ENCODE measurements at places on chromosomes 3 and 15.
A peak's percentile ranks its signal among the peaks of the same experiment; 100 is the strongest.

DNA sequence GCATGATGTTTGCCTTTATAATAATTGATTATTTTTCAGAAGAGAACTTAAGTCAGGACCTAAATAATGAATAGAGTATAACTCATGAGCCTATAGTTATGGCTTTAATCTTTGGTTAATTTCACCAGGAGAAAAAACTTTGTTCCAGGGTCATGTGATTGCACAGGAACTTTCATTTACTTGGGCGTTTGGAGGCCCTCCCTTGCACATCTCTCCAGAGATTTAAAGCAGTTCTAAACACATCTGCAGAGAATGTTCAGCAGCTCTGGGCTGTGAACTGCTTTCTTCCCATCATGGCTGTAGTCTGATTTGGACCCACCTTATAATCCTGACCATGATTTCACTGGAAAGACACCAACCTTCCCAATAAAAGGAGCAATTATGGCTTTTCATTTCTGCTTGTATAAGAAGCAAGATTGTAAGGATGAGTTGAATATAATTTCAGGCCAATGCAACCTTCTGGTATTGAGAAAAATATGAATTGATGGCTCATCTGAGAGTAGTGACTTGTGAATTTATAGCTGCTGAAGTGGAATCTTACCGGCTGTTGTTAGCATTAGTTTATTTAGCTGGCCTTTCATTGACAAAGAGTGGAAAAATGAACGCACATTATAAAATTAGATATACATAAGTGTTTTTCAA is 80.9 kb upstream of the PRTG start:
- DNase-seq = no peak

DNA sequence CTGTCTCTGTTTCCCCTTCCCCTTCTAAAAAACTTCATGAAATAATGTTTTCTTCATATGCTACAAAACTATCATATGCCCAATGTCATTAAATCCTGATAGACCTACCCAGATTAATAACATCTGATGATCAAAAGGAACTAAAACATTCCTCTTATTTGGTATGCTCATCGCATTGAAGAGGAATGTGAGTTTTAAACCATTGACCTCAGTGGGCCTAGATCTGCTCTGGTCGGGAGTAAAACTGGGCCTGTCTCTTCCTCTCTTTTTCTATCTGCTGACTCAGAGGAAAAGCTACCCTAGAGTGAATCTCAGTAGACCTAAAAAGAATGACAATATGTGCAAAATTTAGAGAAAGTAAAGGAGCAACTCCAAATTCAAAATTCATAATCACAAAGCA is 275.8 kb downstream of the SATB1 start:
- DNase-seq = no peak

DNA sequence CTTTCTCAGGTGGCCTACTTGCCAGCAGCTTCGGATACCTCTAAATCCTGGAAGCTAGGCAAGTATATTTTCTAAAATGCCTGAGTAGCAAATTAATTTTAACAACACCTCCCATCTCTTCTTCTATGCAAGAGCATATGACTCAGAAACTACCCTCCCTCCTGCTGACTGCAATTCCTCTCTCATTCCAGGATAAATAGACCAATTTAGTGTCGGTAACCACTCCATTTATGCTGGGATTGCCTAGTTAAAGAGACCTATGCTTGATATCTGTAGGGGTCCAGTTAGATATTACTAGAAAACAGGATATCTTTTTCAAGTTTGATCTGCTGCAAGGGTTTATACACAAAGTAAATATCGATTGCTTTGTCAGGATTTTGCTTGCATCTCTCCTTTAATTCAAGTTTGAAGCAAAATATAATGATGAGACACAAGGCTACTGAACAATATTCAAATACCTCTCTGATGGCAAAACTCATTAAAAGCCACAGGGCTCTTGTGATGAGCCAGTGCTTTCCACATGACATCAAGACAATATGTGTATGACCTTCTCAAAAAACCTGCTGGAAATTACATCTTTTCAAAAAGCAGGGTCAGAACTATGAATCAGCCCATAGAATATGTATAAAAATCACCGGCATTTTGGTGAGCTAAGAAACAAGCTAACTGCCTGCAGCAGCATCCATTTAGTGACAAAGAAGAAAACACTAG is 491.6 kb upstream of the NECTIN3 start:
- no peak for DNase-seq

DNA sequence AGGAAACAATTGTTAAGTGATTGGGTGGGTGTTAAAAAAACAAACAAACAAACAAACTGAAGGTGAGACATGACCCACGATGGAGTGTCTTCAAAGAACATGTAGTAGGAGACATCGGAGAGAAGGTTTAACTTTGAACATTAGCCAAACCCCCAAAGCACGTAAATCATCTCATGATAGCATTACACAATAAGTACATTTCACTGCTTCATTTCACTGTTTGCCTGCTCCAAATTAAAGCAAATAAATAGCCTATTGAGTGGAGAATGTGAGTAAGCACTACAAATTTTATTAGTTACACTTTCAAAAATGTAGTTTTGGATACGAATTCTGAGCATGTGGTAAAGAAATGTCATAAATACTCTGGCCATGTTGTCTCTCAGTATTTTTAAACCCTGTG is 287.0 kb downstream of the SI start:
- DNase-seq = no peak

GRCh38 chr3:179286331-179286730 is 35.4 kb upstream of the KCNMB3 start:
- DNase-seq = no peak

DNA sequence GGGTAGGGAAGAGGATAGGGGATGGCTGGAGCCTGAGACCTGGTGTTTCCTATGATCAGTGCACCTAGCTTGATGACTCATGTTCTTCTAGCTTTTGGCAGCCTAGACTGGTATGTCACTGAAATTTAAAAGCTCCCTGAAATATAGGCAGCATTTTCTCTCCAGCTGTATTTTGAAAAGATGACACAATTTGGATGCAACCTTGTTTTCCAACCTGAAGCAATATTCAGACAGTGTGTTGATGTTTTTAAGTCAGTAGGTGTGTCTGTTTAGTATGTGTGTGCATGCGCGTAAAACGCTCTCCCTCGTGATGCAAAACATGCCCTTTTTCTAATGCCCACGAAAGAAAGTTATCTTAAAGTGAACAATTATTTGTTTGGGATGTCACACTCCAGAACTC is 58.5 kb downstream of the RPL22L1 start:
- no peak for DNase-seq

DNA sequence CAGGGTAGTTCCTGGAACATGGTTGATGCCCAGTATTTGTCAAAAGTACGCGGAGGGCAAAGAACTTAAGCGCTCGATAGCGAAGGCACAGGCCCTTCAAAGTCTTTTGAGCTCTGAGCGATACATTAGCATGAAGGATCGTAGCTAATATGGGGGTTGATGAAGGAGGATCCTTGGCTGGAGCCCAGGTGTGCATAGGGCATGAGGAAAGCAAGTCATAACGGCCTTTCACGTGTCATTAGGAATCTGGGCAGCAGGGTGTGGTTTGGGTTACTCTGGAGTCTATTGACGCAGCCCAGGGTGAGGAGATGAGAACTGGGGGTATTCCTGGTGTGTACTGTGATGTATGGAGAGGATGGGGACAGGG is 31.7 kb downstream of the SPINK8 start:
- DNase-seq = peak; percentile 35

DNA sequence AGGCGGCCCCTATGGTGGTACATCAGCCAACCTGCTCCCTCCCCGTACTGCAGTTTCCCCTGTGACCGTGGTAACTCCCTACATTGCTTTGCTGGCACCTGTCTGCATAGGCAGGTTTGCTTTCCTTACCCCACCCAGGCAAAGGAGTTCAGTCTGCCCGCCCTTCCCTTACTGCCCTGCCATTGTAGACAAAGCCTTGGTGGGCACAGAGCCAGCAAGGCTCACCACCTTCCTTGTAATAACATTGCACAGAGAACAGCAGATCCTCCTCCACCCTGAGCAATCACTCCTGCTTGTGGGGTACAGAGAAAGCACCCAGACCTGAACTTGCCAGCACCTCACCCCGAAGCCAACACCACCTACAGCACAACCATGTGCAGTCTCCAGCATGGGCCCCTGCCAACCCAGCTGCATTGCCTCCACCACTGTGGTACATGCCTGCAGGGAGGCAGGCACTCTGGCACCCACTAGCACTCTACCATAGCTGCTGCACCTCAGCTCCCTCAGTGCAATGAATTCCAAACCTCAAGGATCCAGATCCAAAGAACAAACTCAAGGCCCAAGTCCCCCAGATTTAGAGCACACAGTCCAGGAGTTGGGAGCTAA is 192.7 kb upstream of the KCNMB2 start:
- no peak for DNase-seq

DNA sequence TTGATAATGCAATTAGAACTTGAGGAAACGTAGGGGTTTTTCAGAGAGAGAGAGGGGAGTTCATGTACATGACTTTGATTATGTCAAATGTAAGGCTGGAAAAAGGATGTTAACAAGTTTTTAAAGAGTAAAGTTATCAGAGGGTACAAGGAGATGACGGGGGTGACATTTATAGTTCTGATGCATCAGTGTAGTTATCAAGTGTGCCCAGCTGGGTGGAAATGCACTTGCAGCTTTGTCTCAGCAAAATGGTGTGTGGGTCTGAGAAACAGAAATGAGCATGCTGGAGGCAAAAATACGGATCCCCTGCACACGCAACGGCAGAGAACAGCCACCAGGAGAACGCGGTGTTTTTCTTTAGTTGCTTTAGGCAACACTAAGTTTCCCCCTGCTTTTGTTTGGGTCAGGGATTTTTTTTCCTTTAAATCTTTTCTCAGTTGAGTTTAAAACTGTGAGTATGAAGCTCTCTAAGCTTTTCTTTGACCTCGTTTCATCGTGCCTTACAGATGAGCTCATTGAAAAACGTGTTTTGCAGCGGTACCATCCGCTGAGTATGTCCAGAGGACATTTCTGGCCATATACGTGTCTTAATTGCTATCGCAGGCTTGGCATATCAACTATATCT is 205.4 kb downstream of the PDZRN3 start:
- DNase-seq = no peak

GRCh38 chr15:45027220-45027619 is 4.2 kb downstream of the SORD start:
- DNase-seq = no peak

- no peak for DNase-seq
Measured at GRCh38 chr3:153180860-153181372, 18.9 kb downstream of the RAP2B start.

- no peak for DNase-seq
Measured at GRCh38 chr15:77607111-77607893, 25.4 kb downstream of the LINGO1 start.

DNA sequence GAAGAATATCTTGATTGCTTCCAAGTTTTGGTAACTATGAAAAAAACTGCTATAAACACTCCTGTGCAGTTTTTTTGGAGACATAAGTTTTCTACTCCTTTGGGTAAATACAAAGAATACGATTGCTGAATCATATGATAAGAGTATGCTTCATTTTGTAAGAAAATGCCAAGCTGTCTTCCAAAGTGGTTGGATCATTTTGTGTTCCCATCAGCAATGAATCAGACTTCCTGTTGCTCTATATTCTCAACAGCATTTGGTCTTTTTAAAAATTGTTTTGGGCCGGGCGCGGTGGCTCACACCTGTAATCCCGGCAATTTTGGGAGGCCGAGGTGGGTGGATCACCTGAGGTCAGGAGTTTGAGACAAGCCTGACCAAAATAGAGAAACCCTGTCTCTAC is 14.5 kb downstream of the BTD start:
- DNase-seq = no peak

- no peak for DNase-seq
Measured at GRCh38 chr3:150727653-150728502, 24.2 kb upstream of the ERICH6 start.

DNA sequence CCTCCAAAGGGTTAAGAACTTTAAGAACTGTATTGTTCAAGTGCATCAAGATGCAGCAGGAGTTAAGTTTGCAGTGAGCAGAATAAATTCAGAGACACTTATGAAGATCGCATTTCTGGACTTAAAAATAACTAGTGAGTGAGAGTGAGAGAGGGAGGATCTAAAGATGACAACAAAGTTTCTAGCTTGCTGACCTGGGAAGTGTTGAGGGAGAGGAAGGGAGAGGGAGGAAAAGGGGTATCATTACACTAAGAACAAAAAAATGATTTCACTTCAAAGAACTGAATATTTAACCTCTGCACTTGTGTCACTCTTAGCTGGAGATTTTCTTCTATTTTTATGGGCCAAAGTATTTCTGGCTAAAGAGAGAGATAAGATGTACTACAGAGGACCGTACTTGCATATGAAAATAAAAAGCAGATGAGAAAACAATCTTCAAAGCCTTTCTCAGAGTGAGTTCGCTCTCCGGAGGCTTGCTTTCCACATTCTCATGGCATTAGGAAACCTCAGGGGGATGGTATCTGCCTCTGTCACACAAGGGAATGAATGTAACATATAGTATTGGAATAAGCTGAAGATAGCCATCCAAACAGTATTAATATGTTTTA is 91.4 kb upstream of the TJP1 start:
- no peak for DNase-seq

GRCh38 chr15:66651198-66651597 is 50.8 kb upstream of the SMAD6 start:
- DNase-seq = no peak

- no peak for DNase-seq
Measured at GRCh38 chr15:100890850-100891249, 11.2 kb downstream of the ALDH1A3 start.

GRCh38 chr15:89121414-89121813 is 33.2 kb downstream of the ABHD2 start:
- DNase-seq = no peak

DNA sequence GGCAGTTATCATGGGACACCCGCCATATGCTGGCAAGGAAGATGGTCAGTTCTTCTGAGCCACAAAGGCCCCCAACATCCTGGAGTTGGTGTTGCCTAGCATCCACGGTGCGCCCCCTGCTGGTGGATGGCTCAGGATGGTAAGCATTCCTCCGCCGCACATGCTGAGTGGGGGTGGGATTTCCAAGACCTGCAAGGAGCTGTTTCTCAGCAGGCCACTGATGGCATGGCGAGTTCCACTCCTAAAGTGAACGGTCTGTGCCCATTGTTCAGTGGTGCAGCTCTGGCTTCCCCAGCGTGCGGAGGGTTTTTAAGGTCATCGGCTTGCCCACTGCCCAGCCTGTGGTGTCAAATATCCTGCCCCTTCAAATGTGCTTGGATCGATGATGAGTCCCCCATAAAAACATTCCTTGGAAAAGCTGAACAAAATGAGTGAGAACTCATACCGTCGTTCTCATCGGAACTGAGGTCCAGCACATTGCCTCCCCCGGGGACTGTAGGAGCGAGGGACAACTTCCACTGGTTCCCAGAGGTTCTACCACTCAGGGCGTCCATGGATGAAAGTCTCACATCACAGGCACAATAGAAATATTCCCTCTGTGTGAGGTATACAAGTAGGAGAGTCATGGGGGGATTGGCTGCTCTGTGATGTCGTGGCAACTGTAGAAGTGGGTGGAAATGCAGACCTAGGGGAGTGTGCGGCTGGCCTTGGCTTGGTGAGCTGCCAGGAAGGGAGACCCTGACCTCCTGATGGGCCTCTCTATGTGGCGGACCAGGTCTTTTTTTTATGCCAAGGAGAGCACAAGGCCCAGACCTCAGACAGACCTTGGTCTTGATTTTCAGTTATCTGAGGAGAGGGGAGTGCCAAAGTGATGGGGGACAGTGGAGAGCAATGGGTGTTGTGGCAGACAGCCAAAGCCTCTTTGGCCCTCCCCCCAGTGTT is 102.0 kb downstream of the SNRPN start:
- DNase-seq = peak; percentile 2

- no peak for DNase-seq
Measured at GRCh38 chr3:183357564-183358079, 70.8 kb downstream of the MCF2L2 start.

GRCh38 chr3:26068890-26069289 is 279.0 kb downstream of the OXSM start:
- DNase-seq = no peak

- no peak for DNase-seq
Measured at GRCh38 chr3:143594206-143594605, 254.1 kb downstream of the SLC9A9 start.

- peak; percentile 48 for DNase-seq
Measured at GRCh38 chr15:75732809-75733451, 20.3 kb upstream of the CSPG4 start.
